PC-3 (cell line): ENCODE measurements at places on chromosomes 12 and 14. TPM values are rescaled to one million over a fixed set of nuclear protein-coding genes. Genes with fewer than 3 reads are reported as not detected.

- DNase-seq, result peak; percentile 97
These were observed 39.5 kb downstream of the BEGAIN start for GRCh38 chr14:100547633-100548294.

Gene PTPRR
- 2.3 and 3.1 TPM in 2 replicates for total RNA-seq

Gene ADAM20
- total RNA-seq, result 0.17 and 0.26 TPM in 2 replicates

DNA sequence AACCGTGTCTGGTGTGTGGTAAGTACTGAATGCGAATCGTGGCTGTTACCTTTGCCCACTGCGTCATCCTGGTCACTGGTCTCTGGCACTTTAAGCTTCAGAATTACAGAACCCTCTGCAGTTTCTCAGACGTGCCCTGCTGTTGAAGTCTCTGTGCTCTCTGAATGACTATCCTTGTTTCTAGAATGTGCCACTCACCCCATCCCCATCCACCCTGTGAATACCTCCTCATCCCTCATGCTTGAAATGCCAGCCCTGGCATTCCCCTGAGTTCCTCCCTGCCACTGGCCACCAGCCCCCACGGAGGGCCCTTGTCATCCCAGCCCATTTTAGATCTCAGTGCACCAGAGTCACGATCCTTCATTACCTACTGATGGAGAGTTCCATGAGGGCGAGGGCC, 21.3 kb downstream of the TPCN1 start:
- no peak for DNase-seq

DNA sequence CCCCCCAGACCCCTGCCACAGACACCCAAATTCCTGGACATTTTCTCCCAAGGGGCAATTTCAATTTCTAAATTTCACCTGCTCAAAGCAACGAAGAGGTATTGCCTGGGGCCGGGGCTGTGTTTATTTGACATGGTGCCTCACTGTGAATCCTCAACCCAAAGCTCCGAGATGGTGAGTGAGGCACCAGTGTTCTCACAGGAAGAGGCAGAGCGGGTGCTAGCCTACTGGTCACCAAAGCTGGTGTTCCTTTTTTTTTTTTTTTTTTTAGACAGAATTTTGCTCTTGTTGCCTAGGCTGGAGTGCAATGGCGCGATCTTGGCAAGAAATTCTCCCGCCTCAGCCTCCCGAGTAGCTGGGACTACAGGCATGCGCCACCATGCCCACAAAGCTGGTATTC, 14.8 kb upstream of the SH2B3 start:
- DNase-seq, result no peak

GRCh38 chr14:20333494-20333841, 389 bp upstream of the CCNB1IP1 start:
- no peak for DNase-seq

DNA sequence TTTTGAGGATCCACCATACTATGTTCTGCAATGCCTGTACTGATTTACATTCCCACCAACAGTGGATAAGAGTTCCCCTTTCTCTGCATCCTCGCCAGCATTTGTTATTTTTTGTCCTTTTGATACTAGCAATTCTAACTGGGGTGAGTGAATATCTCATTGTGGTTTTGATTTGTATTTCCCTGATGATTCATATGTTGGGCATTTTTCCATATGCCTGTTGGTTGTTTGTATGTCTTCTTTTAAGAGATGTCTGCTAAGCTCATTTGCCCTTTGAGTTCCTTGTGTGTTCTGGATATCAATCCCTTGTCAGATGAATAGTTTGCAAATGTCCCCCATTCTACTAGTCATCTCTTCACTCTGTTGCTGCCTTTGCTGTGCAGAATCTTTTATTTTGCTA, 49.0 kb upstream of the MSRB3 start:
- DNase-seq, result peak; percentile 87

DNA sequence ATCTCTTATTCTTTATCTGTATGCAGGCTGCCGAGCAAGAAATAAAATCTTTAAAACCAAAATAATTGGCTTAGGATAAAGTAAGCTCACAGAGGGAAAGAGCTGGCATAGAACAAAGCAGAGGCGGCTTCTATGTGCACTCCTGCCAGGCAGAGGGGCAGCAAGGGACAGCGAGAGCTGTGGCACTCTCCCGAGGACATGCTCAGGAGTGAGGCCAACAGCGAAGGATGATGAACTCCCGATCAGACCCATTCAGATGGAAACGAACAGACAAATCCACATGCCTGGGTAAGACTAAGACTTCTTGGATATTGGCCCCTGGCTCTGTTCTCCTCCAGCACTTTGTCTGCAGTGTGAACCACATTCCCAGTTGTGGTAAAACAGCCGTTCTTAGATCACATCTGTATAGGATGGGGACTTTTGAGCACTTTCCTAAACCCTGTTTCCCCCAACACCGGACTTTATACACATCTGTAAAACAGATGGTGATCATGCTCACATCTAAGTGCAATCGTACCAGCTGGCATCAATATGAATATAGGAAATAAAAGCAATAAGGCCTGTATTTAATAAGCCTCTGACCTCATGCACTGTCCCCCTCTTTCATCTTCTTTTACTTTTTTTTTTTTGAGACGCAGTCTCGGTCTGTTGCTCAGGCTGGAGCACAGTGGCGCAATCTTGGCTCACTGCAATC, 134.1 kb downstream of the PPM1H start:
- no peak for DNase-seq
